ENCODE measurements at places on chromosomes 2 and 18. TPM values are rescaled to one million over a fixed set of nuclear protein-coding genes. Genes with fewer than 3 reads are reported as not detected.

The STARD6 gene
- not detected for total RNA-seq

The POTEC gene
- not detected for total RNA-seq

The CCL20 gene
- total RNA-seq: not detected

The TCF23 gene
- not detected for total RNA-seq

The POTEJ gene
- total RNA-seq: not detected
